Activated T-cell treated with anti-CD3 and anti-CD28 coated beads for 48 hours (primary cell): ENCODE measurements at places on chromosomes 2 and 18.
A peak's percentile ranks its signal among the peaks of the same experiment; 100 is the strongest.

- DNase-seq: no peak
Observed at GRCh38 chr2:61013382-61013781, 4.1 kb upstream of the PEX13 start.

GRCh38 chr2:15714609-15715008, 122.9 kb downstream of the DDX1 start:
- DNase-seq: no peak

- no peak for DNase-seq
Observed at GRCh38 chr2:105861200-105861599, 116.5 kb downstream of the NCK2 start.

DNA sequence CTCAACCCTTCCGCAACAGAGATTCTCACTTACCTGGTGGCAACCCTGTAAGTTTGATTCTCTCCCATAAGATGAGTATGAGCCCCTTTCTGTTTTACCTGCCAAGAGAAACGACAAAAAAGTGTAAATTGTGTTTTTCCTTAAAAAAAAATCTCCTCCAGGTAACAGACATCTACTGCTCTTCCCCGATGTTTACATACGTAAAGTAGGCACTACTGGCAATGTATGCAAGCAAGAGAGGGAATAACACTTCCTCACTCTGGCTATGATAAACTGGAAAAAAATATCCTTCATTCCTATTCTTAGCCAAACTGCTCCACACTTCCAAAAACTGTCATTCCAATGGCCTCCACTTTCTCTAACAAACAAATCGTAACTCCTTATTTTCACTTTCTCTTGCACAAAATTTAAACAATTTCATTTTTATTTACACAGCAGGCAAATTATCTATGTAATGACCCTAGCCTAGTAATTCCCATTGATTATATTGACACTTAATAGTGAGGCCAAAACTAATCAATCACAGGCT, 184.5 kb downstream of the TCF4 start:
- DNase-seq: no peak

DNA sequence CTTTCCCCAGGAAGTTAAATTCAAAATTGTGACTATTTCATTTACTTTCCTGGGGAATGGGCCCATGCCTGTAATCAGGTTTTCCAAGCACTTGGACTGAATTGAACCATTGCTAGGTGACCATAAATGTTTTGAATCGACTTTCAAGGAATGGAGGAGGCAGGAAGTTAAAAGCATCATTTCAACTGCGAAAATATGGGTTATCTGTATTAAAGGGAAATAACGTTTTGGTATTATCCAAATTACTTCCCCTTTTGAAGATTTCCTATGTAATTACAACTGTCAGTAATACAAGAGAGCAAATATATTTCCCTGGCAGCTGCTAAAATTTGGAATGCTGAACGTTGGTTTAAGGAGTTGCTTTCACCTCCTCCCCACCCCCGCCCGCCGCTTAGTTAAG, 19.0 kb downstream of the PNO1 start:
- DNase-seq: no peak

DNA sequence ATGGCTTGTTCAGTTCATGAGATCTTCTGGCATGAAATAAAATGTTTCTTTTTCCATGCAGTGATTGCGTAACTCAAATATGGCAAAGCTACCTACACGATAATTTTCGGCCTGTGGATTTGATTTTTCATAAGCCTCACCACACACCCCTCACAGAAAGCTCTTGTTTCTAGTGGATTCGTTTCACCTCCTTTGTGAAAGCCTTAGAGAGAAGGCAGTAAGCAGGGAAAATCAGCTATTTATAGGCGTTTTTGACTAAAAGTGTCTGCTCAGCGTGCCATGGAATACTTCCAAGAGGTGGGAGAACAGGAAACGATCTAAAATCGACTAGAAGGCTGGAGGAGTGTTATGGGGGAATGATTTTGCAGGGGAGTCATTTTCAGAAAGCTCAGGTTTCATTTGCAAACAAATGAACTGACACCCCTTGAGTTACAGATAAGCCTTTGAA, 417.9 kb downstream of the TGIF1 start:
- no peak for DNase-seq

GRCh38 chr2:217816396-217816869, 186.4 kb downstream of the TNS1 start:
- DNase-seq: no peak

- no peak for DNase-seq
Observed at GRCh38 chr18:8686611-8687010, 18.7 kb upstream of the MTCL1 start.

- no peak for DNase-seq
Observed at GRCh38 chr2:241489733-241490680, 18.4 kb downstream of the STK25 start.

GRCh38 chr2:98730053-98730706, 752 bp downstream of the MGAT4A start:
- peak; percentile 51 for DNase-seq

DNA sequence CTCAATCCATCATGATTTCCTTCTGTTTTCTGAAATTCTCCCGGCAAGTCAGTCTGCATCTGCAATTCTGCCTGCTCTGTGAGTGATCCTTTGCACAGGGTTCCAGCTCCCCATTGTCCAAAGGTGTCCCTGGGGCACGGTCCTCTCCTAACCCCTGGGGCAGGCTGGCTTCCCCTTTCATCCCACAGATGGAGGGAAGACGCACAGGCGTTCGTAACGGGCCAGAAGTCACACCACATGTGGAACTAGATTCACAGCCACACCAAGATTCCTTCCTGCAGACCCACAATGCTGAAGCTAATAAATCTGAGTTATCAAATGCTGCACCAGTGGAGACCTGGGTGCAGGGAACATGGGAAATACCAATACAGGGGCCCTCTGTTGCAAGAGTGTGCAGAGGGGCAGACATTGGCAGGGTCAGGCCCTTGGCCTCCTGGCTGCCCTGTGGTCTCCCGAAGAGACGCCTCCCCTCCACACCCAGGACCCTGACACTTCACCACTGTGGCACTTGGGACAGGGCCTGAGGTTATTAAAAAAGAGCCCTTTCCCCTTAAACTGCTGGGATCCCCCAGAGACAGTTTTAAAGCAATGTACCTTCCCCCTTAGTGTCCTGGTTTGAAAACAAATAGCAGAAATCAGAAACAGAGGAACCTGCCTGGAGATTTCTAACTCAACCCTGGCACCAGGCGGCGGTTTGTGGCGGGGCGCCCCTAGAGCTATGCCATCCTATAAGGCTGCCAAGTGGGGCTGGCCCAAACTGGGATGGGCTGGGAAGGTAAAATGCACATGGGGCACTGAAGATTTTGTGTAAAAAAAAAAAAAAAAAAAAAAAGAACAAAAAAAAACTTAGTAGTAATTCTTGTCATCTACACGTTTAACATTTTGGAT, 15.4 kb downstream of the ZNF516 start:
- no peak for DNase-seq

DNA sequence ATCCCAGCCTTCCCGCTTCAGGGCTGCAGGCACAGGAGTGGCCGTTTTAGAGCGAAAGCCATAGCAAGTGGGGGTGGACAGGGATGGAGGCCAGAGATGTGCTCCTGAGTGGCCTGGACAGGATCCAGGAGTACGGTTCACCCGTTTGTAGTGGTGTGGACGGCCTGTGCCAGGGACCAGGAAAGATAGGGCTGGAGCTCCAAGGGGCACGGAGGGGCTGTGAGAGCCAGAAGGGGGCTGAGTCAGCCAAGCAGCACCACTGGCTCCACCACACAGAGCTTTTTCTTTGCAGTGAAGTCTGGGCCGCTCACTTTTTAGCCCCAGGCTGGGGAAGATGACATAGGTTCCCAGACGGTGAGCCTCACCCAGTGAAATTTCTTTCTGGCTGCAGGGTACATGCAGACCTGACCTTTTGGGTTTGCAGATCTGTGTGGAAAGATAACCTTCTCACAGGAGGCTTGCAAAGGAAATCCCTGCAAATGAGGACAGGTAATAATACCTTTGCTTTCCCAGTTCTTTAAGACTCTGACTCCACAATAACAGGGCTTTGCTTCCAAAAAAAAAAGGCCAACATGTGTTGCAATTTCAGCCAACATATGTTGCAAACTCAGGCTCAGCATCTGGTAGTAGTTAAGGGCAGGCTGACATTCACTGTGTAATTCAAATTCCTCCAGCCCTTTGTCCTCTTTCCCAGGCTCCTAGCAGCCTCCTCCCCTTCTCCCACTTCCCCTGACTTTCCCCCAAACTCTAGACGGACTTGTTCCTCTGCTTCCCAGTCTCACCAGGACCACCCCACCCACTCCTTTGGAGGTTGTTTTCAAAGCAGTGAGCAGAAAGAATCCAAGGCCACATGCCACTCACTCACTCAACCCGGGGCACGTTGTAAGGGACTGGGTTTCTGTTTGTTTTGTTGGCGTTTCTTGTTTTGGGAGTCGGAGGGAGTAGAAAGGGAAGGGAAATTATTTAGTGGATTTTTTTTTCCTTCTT, 20.3 kb upstream of the LAPTM4A start:
- DNase-seq: no peak

DNA sequence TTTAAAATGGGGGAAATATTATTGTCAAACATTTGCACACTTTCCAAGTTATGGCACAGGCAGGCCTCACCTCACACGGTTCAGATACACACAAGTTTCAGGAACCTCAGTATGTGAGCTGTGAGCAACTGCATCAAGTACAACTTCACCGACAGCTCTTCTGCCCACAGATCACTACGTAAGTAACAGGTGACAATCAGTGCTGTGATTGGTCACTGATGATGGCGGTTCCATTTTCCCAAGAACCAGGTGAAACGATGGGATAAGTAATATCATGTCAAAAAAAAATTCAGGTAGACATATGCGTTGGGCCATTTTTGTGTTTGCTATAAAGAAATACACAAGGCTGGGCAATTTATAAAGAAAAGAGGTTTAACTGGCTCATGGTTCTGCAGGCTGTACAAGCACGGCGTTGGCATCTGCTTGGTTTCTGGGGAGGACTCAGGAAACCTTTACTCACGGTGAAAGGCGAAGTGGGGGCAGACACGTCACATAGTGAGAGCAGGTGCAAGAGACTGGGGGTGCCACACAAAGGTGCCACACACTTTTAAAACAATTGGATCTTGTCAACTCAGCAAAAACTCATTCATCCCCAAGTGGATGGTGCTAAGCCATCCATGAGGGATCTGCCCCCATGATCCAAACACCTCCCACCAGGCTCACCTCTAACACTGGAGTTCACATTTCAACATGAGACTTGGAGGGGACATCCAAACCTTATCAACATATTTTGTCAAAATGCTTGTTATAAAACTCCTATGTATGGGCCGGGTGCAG, 57.9 kb downstream of the LPIN2 start:
- DNase-seq: no peak

DNA sequence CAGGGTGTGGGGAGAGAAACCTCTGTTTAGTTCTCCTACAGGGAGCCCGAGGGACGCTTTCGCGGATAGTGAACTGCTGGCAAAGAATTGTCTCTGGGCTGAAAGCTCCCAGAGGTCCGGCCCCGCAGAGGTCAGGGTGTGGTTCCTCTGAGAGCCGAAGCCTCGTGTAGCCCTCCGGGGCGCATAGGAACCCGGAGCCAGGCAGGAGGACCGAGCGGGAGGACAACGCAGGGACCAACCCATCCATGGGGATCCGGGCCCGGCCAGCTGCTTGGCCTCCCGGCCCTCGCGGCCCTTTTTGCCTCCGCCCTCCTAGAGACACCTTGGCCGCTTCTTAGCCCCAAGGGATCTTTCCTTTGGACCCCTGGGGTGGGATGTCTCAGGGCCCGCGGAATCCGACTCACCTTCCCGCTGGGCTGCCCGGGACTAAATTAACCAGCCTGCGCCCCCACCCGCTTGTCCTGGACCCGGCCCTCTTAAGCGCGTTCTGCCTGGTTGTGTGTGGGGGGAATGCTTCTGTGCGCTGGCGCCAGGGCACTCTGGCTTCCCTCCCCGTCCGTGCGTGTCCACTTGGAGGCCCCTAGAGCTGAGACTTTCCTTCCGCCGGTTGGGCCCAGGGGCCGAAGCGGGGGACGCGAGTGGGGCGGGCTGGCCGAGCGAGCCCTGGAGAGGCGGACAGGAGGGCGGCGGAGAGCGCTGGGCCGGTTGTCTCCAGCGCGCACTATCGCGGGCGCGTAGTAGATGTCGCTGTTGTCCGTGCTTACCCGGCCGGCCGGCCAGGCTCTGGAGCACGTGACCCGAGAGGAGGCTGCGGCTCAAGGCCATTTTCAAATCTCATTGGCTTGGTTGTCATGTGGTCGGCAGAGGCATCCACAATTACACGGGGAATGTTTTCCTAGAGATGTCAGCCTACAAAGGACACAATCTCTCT, at the start of gene HOXD10:
Gene HOXD10 (plus strand): TSS at position 896 of the 931 bp plus-strand sequence. CDS start 56 bp downstream, outside the sequence.
- DNase-seq: no peak

DNA sequence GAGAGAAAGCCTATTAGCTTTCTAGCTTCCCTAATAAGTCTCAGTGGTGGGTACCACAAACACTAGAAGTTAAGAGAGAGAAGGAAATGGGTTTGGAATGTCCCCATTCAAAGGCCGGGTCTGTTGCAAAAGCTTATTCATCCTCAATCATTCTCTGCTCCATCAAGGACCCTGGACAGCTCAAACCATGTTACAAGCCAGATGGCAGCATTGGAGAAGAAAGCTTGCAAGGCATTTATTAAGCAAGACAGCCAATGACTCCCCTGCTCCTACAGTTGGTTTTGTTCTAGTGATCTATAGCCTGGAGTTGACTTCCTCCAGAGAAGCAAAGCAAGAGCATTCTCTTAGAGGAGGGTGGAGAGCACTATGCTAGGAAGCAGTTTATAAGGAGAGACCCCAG, 86.9 kb upstream of the LMAN1 start:
- no peak for DNase-seq

DNA sequence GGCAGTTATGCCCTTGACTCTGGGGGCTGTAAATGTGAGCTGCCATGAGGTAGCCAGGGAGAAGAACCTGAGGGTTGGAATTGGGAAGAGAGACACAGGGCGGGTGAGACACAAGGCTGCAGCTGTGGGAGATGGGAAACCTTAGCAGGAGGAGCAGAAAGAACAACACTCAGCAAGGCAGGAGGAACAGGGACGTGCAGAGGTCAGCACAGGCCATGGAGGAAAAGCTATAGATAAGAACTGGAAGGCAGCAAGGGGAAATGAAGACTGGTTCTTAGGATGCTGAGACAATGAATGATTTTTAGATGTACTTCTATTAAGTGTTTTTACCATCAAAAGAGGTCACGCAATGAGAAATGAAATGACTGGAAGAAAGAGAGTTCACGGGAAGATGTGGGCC, 80.2 kb downstream of the USP40 start:
- no peak for DNase-seq

GRCh38 chr2:27086724-27087593, at the start of gene KHK:
Gene KHK, plus strand, starts transcription at chr2:27086772. Its CDS starts 488 bp downstream, at chr2:27087260.
- DNase-seq: no peak

DNA sequence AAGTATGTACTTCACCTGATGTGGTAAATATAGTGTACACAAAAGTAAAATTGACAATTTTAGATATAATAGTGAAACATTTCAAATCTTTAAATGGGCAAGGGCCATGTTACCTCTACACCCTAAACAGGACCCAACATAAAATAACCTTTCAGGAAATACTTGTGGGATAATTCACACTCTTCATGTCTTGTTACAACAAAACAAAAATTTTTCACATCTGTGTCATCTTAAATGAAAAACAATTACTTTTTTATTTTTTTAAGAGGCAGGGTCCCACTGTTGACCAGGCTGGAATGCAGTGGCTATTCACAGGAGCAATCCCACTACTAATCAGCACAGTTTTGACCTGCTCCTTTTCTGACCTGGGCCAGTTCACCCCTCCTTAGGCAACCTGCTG, 42.1 kb downstream of the SRBD1 start:
- no peak for DNase-seq
